ENCODE measurements at places on chromosomes 4 and X.

GRCh38 chr4:169337510-169337909 is 66.8 kb upstream of the SH3RF1 start:
- no peak for DNase-seq

- DNase-seq, result no peak
Measured at GRCh38 chr4:2075987-2076907, 17.1 kb downstream of the NAT8L start.

- no peak for DNase-seq
Measured at GRCh38 chrX:136812286-136812685, 31.6 kb upstream of the ARHGEF6 start.

DNA sequence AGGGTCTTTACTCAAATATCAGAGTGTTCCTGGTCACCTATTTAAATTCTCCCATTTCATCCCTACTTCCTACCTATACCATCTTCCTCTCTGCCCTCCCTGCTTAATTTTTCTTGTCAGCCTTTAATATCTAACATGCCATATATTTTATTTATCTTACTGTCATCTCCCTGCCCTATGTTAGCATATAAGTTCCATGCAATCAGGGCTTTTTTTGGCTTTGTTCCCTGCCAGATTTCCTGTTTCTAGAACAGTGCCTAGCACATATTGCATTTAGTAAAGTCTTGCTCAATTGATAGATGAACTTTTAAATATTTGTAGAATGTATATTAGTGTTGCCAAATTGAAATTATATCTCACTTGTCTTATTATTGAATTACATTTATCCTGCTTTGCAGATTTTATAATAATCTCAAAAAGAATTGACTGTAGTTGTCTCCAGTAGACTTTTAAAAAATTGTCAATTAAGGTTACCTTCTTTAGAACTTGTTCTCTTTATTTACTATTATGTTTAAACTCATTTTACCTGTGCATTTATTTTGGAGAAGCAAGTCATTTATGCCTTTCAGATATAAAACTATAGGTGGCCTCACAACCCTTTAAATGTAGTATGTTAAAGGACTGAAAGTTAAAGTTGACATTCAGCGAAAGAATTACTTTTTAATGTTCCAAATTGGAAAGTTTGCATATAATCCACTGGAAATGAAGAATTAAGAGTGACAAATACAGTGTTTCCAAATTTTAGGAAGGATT is 108.2 kb upstream of the BMPR1B start:
- DNase-seq, result no peak

DNA sequence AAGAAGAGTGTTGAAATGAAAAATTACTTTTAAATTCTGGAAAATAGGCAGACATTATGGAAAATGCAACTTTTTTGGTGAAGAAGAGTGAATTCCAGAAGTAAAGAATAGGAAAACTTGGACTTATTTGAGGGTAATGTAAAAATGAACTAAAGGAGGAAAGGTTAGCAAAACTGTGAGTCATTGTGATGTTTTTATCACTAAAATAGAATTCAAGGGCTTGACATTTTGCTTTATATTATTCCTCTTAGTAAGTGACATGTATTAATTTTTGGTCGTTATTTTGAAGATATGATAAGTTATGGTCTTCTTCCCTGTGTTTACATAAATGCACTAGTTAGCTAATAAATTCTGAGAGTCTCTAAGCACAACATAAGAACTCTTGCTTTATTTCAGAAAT is 390.9 kb downstream of the FAT4 start:
- DNase-seq, result no peak

- DNase-seq, result no peak
Measured at GRCh38 chr4:111811661-111812060, 333.6 kb upstream of the FAM241A start.

DNA sequence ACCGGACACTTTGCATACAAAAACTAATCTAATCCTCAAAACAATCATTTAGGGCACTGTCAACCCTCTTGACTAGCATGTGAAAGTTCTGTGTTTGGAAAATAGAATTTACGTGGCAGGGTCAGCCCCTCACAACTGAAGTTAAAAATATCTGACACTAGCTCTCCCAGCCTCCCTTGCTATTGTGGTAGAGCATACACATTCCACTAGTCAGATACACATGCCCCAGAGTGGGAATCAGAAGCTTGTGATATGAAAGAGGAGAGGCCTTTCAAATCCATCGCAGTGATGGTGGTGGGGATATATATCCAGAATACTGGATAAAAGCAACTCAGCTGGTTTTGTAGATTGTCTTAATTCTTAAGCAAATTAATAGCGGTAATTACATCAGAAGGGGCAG is 205.7 kb upstream of the IL15 start:
- no peak for DNase-seq

DNA sequence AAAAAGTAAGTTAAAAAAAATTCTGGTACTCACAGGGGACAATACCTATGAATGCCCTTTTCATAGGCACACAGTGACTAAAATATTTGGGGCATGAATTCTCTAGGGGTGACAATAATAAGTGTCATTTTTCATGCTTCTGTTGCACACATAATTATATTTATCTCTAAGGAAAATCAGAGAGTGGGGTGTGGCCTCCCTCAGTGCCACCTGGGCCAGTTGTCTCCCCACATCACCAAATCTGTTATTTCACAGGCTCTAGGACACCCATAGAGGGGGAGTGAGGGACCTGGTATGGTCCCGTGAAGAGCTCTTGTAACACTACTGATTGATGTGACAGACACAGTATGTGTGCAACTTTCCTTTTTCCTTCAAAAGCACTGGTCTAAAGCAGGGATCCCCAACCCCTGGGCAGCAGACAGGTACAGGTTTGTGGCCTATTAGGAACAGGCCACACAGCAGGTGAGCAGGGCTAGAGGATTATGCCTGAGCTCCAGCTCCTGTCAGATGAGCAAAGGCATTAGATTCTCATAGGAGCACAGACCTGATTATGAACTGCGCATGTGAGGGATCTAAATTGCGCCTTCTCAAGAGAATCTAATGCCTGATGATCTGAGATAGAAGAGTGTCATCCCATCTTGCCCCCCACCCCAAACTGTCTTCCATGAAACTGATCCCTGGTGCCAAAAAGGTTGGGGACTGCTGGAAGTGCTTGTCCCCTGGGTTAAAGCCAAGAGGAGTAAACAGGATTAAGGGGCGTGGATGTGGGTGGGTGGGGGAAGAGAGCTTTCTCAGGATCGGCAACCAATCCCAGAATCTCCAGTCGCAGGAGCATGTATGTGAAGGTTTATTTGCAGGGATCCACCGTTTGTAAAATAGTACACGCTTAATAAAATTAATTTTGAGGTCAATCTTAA is 856 bp downstream of the SLC9B1 start:
- no peak for DNase-seq

- DNase-seq, result peak; percentile 13
Measured at GRCh38 chrX:118824173-118824730, 628 bp downstream of the ZCCHC12 start.

- no peak for DNase-seq
Measured at GRCh38 chr4:31283679-31284078, 563.5 kb downstream of the PCDH7 start.

DNA sequence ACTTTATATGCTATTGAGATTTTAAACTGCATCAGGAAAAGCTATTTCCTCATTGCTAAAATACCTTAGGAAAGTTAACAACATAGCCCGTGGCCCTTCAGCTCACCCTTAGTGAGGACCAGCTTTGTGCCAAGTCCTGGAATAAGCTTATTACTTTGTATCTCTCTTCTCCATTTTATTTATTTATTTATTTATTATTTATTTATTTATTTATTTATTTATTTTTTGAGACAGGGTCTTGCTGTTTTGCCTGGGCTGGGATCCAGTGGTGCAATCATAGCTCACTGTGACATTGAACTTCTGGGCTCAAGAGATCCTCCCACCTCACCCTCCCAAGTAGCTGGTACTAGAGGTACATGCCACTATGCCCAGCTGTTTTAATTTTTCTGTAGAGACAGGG is 6.3 kb downstream of the RHOXF1 start:
- DNase-seq, result no peak

DNA sequence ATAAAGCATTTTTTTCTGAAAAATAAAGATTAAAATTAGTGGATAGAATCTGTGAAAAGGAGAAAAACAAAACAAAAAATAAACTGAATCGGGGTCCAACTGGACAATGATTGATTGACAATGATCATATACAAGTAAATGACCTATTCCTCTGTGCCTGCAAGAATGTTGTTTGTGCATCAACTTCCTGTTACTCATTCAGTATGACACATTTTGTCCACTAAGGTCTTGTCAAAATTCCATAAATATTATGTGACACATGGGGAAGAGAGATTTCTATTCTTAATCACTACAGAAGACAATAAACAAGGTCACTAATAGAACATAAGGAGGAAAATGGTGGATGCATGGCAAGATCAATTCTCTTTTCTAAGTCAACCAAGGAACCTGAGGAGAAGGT is 54.9 kb downstream of the F8 start:
- no peak for DNase-seq

DNA sequence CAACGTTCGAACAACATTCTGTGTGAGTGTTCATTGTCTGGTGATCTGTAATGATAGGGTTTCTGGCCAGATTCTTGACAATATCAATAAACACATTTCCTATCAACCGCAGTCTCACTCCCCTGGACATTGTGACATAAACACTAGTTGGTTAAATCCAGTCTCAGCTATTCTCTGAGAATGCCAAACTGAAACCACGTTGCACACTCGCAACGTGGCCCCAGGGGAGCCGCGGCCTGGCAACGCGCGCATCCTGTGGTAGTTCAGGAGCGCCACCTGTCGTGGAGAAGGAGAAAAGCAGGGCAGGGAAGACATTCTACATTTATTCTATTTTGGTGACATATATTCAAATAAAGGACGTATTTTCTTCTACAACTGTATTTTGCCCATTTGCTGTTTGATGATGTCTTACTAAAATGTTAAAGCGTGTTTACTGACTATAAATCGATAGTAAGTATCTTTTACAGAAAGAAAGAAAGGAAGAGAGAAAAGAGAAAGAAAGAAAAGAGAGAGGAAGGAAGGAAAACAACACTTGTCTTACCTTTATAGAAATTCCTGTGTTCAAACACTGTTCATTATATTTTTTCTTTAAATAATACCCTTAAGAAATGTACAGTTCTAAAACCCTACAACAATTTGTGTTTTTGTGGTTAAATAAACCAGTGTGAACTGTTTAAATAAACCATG is 738.3 kb upstream of the FRG1 start:
- DNase-seq, result peak; percentile 40

GRCh38 chr4:1373892-1374705 is 27.1 kb downstream of the UVSSA start:
- DNase-seq, result no peak

GRCh38 chrX:115259238-115259875 is 25.5 kb upstream of the LRCH2 start:
- DNase-seq, result no peak

- DNase-seq, result peak; percentile 33
Measured at GRCh38 chr4:145483514-145483913, 1.9 kb downstream of the SMAD1 start.

- DNase-seq, result no peak
Measured at GRCh38 chrX:105869701-105870100, 47.4 kb downstream of the NRK start.

- DNase-seq, result no peak
Measured at GRCh38 chr4:74109870-74110605, 11.0 kb upstream of the CXCL2 start.

DNA sequence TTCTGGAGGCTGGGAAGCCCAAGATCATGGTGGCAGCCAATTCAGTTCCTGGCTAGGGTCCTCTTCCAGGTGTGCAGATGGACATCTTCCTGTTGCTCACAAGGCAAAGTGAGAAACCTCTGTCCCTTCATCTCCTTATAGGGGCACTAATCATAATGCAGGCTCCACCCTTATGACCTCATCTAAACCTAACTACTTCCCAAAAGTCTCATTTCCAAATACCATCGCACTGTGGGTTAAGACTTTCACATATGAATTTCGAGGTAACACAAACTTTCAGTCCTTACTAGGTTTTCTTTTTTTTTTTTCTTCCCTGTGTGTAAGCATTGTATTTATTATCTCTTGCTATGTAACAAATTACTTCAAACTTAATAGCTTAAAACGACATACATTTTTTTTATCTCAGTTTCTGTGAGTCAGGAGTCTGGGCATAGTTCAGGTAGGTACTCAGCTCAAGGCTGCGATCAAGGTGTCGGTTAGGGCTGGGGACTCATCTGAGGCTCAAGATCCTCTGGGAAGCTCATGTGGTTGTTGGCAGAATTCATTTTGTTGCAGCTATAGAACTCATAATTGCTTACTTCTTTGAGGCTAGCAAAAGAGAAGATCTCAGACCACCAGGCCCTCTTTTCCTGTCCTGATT is 204.7 kb upstream of the STK26 start:
- no peak for DNase-seq

- no peak for DNase-seq
Measured at GRCh38 chrX:133376422-133376821, 38.9 kb downstream of the GPC4 start.

DNA sequence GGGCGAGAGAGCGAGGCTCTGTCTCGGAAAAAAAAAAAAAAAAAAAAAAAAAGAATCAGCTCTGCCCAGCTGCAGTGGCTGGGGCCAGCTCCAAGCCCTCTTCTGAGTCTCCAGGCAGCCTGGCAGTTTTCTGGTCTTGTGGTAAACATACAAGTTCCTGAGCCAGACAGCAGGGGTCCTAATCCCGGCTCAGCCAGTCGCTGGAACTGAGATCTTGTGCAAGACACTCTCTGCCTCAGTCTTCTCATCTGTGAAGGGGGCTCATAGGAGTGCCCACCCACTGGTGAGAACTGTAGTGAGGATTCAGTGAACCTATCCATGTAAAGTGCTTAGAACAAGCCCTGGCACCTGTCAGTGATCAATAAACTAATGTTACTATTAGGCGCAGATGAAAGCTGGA is 41.8 kb downstream of the C4orf50 start:
- DNase-seq, result no peak

DNA sequence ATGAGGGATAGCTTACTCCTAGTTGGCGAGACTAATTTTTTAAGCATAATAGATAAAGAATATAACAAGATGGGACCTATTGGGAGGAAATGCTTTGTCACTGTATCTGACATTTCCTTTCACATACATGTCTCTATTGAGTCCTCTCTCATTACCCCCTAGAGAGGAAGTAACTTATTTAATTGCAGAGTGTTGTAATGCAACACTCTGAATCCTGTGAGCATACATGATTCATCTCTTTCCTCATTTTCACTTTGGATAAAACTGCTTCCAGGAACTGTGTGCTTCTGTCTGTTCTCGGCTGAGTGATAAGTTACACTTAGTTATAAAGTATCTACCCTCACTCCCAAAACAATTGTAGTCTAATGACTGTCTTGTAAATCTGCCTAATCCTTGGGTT is 266.1 kb upstream of the ANXA10 start:
- DNase-seq, result no peak

- no peak for DNase-seq
Measured at GRCh38 chr4:71609167-71609566, 174.7 kb downstream of the GC start.

- no peak for DNase-seq
Measured at GRCh38 chr4:15531792-15532191, 62.1 kb downstream of the CC2D2A start.

GRCh38 chr4:74166135-74166534 is 8.2 kb downstream of the MTHFD2L start:
- no peak for DNase-seq

- no peak for DNase-seq
Measured at GRCh38 chr4:89889289-89889688, 5.4 kb upstream of the MMRN1 start.

GRCh38 chr4:38664706-38665401 is 855 bp downstream of the KLF3 start:
- peak; percentile 86 for DNase-seq

GRCh38 chrX:103688946-103689345 is 2.4 kb upstream of the MORF4L2 start:
- DNase-seq, result no peak

- no peak for DNase-seq
Measured at GRCh38 chr4:141078871-141079270, 54.4 kb downstream of the RNF150 start.
